ENCODE measurements at places on chromosomes 6 and 20.
A peak's percentile ranks its signal among the peaks of the same experiment; 100 is the strongest.

DNA sequence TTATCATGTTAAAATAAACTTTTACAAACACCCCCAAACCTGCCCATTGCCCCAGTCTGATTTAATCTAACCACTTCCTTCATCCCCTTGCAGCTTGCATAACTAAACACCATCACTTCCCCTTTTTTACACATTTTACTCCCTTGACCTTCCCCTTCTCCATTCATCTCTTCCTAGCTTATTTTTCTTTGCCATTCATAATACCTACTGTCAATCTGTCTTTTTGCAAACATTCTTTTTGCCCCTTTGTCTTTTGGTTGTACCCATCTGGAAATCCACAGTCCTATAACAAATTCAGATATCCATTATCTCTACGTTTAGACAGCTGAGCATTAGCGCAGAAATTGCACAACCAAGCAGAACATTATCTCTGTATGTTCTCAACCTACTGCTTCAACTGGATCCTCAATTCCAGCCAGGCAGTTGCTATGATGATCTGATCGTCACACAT, 51.2 kb downstream of the C6orf52 start:
- DNase-seq = no peak

DNA sequence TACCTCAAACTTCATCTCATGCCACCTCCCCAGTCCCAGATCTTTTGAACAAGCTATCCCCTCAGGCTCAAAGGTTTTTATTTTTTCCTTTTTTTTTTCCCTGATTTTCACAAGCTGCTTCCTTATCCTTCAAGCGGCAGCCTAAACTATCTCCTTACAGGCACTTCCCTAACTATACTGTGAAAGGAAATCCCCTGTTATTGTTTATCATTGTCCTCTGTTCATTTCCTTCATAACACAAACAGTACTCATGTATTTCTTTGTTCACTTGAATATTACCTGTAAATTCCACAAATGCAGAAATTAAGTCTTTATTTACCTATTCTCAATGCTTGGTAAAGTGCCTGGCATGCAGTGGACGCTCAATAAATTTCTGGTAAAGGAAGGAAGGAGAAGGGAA, 48.9 kb downstream of the ME1 start:
- DNase-seq = no peak

GRCh38 chr6:157481865-157482249, 100.9 kb downstream of the ZDHHC14 start:
- no peak for DNase-seq

DNA sequence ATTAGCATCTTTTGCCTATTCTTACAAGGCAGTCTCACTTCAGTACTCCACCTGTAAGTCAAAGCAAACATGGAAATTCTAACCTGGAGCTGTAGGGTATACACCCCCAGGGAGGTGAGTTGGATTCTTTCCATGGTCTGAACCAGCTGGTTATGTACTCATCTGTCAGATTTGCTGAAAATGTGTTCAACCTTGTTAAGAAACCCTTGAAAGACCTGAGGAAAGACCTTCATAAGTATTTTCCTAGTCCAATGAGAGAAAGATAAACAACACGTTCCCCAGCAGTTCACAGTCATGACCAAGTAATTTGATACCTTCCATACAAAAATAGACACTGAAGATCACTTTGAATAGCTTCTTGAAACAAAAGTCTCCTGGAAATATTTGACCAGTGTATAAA, 42.5 kb downstream of the ID4 start:
- DNase-seq = no peak

DNA sequence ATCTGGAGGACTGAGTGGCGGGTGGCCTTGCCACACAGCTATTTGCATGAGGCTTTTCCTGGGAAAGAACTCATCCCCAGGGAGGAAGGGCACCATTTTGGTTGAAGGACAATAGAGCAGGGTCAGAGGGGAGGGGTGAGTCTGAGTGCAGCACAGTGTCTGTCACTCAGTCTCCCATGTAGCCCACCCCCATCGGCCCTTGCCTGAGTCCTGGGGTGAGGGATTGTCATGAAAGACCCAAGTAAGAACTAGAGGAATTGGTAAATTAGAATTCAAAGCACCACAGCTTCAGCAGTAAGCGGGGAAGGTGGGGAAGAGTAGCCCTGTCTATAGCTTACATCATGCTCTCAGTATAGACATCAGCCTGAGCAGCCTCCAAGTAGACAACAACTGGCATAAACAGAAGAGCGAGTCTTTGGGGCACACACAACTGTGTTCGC, 90.4 kb upstream of the TMEM30A start:
- no peak for DNase-seq

GRCh38 chr20:58880994-58881752, 28.7 kb downstream of the GNAS start:
- DNase-seq = no peak

DNA sequence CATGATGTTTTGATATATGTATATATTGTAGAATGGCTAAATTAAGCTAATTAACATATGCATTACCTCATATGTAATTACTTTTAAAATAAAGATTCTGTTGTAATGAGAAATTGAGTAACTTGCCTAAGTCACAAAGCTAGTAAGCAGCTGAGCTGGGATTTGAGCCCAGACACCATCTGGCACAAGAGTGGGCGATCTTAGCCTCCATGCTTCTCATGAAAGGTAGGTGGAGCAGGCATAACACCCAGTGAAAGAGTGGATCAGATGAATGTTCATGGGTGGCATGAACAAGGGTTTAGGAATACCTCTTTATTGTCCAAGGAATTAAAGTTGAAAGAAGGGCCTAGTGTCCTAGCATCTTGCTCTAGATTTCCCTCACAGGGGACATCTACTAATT, 365.4 kb downstream of the TFAP2B start:
- peak; percentile 21 for DNase-seq

- DNase-seq = no peak
Observed at GRCh38 chr6:10882657-10883171, 873 bp upstream of the GCM2 start.

GRCh38 chr6:37576336-37576737, 76.6 kb upstream of the CCDC167 start:
- DNase-seq = no peak

DNA sequence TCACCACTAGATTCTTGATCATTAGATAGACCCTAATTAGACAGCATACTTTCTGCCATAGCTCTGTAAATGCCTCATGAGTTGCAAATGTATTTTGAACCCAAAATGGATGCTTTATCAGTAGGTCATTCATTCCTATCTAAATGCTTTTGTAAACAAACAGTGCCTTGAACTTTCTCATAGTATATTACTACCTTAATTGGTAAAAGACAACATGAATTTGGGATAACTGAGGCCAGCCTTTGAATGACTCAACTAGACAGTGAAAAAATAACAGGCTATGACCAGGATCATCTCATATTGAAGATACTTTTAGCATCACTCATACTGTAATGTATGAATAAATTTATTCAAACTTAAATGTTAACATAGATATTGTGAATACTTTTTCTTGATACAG, 37.0 kb upstream of the PRL start:
- DNase-seq = no peak

- DNase-seq = no peak
Observed at GRCh38 chr6:169288591-169288990, 34.9 kb upstream of the THBS2 start.

DNA sequence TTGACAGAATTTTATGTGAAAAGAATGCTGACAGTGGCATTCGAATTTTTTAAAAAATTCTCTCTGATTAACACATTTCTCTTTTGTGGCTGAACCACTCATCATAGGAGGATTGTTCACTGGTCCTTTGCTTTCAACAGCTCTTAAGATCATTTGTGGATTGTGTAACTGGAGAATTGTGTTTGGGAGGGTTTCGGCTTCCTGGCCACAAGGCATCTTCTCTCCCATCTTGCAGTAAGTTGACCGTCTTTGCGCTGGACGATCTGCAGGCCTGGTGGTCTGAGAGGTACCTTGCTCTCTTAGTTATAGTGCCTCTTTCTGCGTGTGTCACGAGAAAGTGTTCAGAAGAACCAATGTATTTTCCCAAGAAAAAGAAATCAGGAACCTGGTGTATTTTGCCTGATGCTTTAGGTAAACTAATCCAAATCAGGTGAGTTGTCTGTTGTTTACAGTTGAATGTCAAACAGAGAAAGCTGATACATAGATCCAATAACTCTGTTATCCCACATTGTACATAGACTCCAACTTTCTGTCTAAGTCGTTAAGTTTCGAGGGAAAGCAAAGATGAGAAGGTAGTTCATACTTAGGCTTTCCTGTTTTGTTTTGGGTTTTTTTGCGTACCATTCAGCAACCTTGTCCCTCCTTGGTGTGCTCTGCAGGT, 14.8 kb upstream of the EXOC2 start:
- no peak for DNase-seq

- no peak for DNase-seq
Observed at GRCh38 chr6:38567436-38567835, 72.3 kb downstream of the BTBD9 start.

DNA sequence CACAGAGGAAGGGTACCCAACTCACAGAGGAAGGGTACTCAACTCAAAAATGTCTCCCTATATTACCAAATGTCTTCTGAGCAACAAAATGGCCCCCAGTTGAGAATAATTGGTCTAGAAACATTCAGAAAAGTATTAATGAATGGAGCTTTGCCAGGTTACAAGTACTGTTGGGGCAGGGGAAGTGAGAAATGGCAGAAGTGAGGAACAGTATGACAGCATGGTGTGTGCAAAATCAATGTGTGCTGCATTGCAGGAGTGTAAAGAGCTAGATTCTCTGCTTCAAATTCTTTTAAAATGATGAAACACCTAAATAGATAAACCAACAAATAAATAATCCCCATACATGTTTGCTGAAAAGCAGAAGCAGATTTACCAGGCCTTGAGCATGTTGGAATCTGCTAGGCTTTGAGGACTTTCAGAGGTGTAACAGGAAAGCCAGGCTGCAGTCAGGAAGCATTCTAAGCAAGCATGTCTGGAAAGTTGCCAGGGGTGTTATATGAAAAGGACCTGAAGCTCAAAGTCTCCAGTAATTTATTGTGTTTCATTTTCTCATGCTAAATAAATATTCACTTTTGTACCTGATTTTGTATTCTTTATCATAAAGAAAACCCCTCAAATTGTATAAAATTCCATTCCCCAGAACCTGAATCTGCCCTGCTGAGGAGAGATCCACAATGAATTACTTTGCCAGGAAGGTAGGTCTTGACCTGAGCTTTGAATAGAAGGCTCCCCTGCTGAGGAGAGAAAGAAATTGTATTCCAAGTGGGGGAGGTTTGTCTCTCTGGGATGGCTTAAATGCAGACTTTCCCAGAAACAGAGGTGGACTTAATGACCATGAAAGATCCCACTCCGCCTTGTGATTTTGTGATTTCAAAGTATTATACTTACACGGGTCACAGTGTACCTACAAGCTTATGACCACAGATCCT, 265.0 kb upstream of the MARCKS start:
- DNase-seq = no peak

DNA sequence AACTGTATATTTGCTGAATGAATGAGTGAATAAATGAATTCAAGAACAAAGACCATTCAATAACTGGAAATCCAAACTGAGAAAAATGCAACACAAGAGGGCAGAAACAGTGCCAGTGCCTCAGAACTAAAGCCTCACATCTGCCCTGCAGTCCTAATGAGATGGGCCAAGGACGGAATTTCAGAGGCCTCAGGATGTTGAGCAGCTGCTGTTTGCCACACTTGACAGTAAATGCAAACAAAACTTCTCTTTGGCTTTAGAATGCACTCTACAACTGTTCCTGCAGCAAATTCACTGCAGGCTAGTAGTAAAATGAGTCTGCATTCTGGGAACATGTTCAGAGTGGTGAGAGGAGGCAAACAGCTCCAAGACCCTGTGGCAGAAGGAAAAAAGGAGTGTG, 177.6 kb upstream of the LRFN2 start:
- DNase-seq = no peak

DNA sequence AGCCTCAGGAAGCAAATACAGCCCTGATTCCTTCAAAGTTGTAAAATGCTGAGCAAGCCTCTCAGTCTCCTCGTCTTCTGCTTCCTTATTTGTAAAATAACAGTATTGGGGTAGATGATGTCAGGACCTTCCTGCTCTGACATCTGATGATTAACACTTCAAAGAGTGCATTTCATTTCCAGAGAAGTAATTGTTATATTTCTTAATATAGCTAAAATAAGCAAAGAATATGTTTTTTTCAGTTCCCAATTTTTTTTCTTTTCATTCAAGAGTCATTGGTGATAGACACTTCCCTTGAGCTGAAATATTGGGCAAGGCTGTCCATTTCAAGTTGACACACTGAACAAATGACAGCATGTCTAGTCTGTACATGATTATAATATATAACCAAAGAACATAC, 53.4 kb downstream of the SLX4IP start:
- DNase-seq = no peak

- DNase-seq = no peak
Observed at GRCh38 chr6:39362487-39362865, 40.0 kb upstream of the KCNK16 start.

GRCh38 chr6:67683960-67684359, 951.1 kb upstream of the ADGRB3 start:
- no peak for DNase-seq

GRCh38 chr20:25090492-25091429, 8.8 kb upstream of the VSX1 start:
- DNase-seq = no peak

DNA sequence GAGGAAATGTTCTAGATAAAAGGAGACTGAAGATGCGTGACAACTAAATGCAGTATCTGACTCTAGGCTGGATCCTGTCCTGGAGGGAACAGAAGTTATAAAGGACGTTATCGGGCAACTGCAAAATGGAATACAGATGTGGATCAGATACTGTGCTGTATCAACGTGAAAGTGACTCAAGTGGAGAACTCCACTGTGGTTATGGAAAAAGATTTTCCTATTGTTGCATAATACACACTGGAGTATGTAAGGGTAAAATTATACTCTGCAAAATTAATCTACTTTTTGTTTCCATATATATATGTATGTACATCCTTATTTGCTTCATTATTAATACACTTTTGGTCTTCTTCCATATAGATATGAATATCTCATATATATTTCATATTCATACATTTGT, 654.0 kb downstream of the QKI start:
- no peak for DNase-seq

- DNase-seq = no peak
Observed at GRCh38 chr6:107319906-107320530, 139.3 kb downstream of the PDSS2 start.

- no peak for DNase-seq
Observed at GRCh38 chr6:38270367-38270766, 369.4 kb downstream of the BTBD9 start.

GRCh38 chr6:69343851-69344250, 453.0 kb downstream of the LMBRD1 start:
- no peak for DNase-seq

DNA sequence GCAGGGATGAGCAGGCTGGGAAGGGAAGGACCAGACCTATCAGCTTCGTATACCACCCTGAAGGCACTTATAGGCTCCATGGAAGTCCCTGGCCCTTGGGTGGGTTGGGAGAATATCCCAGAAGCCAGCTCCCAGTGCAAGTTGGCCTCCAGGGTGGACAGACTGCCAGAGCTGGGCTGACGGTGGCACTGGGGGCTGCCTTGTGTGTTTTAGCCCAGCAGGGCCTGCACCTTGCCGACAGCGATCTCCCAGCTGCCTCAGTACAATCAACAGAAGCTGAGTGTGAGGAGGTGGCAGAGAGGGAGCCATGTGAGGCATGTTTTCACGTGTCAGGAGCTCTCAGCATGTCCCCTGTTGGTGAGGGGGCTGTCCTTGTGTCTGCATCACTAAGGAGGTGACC, 159.5 kb downstream of the VEGFA start:
- DNase-seq = no peak

GRCh38 chr20:45300961-45301360, 5.7 kb upstream of the RBPJL start:
- DNase-seq = no peak
